ENCODE measurements at places on chromosomes 11 and 22.

- DNase-seq, result no peak
Measured at GRCh38 chr11:103978616-103979595, 57.5 kb upstream of the DDI1 start.

DNA sequence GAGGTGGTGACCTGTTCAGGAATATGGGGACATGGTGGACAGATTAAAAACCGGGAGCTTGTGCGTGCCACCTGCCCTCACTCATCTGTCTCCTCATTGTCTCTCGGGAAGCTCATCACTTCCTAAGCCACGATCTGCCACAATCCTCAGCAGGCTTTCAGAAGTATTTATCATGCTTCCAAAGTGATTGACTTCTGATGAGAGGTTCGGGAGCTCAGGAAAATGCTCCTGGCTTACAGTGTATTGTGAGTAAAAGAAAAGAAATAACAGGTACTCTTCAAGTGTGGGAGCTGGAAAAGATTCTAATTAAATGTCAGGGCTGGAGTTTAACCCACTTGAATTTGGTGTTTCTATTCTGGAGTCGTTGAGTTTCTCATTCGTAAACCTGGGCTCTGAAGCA is 91.9 kb upstream of the DRD2 start:
- no peak for DNase-seq

- no peak for DNase-seq
Measured at GRCh38 chr11:115385226-115385625, 119.0 kb downstream of the CADM1 start.

DNA sequence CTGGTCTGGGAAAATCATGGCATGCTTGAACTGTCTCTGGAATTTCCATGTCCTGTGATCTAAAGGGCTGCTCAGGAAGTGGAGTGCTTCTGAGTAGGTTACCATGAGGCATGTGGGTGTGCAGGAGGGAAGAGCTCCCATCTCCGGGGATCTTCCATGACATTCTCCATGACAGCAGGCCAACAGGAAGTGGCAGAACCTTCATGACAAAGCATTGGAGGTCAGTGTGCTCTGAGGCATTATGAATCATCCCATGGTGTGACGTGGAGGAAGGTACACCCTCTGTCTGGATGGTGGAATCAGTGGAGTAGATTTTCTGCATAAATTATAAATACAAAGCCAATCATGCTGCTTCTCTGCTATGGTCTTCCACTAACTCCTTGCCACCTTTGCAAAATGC is 139.6 kb upstream of the E2F8 start:
- peak; percentile 88 for DNase-seq

GRCh38 chr22:31048570-31048969 is 32.5 kb upstream of the SMTN start:
- no peak for DNase-seq

DNA sequence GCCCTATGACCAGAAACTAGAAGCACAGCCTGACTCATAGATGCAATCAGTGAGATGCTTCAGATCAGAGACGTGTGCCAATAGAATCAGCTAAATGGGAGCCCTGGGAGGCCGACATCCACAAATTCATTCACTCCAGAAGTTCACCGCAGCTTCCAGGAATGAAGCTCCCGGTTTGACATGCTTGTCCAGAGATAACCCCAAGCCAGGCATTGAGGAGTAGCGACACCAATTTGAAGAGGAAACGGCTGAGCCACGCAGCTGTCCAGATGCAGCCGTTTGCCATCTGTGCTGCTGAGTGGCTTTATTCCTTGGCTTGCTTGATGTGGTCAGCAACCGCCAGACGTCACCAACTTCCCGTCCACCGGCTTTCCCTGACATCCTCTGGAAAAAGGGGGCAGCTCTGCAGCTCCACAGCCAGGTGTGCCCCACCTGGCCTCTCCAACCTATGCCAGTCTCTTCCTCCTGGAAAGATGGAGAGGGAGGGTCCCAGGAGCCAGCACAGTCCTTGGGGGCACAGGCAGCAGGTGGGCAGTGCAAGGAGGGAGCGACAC is 123.9 kb upstream of the OPCML start:
- no peak for DNase-seq

- no peak for DNase-seq
Measured at GRCh38 chr22:31583861-31584485, 78.0 kb downstream of the PISD start.

GRCh38 chr11:1150116-1150515 is 7.6 kb upstream of the MUC5AC start:
- DNase-seq, result no peak

DNA sequence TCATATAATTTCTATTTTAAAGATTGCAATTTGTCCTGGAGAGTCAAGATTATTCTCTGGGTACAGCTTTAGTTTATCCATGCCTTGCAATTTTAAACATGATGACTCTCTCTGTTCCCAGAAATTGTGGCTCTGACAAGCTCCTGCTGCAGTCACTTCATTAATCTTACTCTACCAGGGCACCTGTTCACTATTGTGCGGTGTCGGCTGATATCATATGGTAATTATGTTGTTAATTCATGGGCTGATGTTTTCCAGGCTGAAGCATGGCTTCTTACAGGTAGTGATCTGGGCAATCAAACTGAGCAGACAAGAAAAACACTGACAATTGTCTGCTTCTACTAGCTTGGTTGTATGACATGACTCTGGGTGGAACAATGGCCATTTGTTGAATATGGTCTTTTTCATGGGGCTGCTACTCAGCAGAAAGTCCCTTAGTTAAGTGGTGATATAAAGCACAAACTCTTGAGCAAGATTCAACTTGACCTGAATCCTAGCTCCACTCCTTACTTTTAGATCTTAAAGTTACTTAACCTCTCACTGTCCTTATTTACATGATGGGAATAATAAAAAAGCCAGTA is 230.7 kb downstream of the FAT3 start:
- no peak for DNase-seq

GRCh38 chr11:116282481-116282880 is 490.3 kb downstream of the BUD13 start:
- no peak for DNase-seq

DNA sequence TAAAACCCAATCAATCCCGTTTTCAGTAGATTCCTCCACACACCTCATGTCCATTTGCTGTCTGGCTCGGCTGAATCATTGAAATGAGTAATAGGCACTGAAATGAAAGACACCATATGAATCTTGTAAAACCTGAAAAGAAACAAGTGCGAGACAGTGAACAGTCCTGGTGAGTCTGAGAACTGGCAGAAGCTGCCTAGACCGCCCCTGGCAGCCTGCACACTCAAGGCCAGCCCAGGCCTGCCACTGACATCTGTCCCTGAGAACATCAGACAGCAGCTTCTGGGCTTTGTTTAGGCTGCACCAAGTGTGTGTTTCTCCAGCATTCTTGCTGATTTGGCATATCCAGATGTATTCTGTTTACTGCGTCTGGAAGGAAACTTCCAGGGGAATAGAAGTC is 44.8 kb downstream of the ENDOD1 start:
- DNase-seq, result peak; percentile 52

GRCh38 chr11:105282658-105283057 is 143.1 kb upstream of the CARD18 start:
- DNase-seq, result no peak

DNA sequence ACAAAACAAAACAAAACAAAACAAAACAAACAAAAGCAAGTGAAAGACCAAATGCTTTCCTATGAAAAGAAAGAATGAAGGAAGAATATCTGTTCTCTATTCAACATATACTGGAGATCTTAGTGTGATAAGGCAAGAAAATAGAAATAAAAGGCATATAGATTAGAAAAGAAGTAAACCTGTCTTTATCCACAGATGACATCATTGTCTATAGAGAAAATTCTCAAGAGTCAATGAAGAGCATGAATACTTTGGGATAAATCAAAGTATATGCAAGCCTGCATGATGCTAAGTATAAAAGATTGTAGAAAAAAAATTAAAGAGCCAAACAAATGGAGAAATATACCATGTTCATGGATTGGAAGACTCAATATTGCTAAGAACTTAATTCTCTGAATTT is 17.6 kb downstream of the C2CD3 start:
- no peak for DNase-seq

GRCh38 chr11:107804971-107805370 is 53.6 kb downstream of the SLC35F2 start:
- no peak for DNase-seq

DNA sequence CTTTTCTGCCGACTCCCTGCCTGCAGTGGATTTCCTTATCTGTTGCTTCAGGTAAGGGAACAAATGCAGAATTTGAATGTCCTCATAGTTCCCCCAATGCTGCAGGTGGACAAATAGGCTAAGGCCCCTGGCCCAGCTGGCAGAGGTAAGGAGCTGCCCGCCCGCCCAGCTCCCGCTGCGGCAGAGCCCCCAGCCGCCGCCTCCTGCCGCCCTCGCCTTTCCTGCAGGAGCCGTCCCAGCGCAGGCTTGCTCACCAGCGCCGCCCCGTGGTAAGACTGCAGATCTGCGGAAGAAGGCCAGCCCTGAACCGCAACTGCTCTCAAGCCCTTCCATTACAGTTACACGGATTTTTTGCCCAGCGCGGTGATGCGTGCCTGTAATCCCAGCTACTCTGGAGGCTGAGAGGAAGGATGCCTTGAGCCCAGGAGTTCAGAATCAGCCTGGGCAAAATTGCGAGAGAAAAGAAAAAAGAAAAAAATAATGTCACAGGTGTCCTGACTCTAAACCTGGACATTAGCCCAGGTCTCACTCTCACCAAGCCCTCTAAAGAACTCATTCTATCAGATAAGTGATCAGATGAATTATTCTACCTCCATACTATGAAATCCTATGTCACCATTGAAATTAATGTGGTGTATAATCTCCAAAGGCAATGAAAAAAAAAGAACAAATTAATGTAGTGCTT is 51.2 kb upstream of the EMID1 start:
- DNase-seq, result peak; percentile 37

DNA sequence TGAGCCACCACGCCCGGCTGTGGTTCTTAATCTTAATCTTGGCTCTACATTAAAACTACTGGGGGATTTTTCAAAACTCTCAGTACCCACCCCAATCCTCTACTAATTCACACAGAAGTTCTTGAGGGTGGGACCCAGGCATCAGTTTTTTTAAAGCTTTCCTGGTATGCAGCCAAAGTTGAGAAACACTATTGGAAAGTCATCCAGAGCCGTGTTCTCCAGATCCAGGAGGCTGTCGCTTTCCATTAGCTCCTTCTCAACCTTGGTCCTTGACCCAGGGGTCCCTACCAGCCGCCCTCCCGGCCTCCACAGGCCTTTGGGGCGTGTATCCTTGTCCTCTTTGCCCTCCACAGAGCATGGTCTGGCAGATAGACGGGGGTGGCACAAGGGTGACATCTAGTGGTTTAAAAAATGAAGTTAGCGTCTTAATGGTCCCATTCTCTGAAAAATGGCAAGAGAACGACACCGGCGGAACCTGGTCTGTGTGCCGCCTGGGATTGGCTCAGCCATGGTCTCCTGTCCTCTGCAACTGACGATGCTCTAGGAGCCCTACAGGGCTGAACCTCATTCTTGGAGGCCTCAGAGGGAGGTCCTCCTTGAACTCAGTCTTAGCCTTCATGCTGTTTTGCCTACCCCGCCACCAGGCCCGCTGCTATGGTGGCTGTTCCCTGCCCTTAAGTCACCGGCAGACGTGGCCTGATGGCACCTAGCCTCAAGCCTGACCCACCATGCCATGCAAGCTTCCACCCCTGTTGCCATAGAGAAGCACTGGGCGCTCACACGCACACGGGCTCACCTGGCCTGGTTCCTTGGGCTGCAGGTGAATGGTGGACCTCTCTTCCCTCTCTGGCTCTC is 152.0 kb upstream of the SYN3 start:
- DNase-seq, result peak; percentile 55

DNA sequence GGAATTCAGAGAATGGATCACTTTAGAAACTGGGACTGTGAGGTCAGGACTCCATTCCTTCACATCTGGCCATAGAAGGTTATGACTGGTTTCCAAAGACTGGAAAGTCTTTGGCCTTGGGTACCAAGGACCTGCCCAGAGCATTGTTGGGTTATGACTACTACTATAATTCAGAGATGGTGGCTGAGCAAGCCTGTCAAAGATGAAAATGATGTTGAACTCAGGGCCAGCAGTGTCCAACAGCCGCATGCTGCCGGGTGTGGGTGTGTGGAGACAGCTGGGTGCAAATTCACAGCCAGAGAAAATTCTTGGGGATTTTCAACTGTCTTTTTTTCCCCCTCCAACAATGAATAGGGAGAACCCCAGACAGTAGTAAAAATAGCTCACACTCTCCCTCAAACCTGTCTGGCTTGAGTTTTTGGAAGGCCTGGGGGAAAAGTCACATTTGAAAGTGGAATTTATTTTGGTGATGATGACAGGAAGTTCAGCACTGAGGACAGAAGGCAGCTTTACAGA is 166.8 kb upstream of the NCAM1 start:
- no peak for DNase-seq

- peak; percentile 81 for DNase-seq
Measured at GRCh38 chr11:63614136-63614671, at the start of gene PLAAT3. Gene PLAAT3 (minus strand): TSS chr11:63614433. CDS start chr11:63614014, 419 bp downstream.

GRCh38 chr22:28398981-28399380 is 280.7 kb downstream of the TTC28 start:
- no peak for DNase-seq

DNA sequence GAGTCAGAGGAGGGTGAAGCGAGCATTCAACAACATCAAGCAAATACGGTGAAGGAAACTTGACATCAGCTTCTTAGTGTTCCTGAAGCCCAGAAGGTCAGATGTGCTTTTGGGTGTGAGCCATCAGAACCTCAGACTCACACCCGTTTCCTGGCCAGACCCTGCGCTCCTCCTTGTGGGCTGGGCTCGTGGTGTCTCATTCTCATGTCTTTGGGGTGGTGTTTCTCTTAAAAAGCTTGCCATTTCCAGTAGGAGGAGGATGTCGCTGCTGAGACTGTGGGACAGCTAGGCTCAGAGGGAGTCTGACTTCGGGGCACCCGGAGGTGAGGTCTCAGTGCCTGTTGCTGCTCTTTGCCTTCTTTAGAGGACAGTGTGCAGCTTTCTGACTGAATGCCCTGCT is 24.2 kb downstream of the PPFIBP2 start:
- no peak for DNase-seq

DNA sequence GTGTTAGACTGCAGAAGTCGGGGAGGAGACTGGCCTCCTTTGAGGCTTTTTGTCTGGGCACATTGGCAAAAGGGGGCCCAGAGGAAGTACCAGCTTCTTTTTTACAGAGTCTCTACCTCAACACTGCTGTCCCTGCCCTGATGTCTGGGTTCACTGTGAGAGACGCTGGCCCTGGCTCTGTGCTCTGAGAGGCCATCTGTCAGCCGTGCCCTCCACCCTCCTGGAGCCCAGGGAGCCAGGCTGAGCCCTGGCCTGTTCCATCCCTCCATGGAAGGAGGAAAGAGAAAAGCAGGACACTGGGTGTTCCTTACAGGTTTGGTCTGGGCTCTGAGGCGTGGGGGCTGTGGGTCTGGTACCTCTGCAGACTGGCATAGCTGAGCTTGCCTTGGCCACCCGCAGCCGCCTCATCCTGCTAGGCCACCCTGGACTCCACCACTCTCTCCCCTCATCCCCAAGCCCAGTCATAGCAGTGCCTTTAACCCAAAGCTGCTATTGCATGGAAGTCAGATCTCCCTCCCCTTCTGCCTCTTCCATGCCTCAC is 105.5 kb upstream of the PARVA start:
- DNase-seq, result no peak

- no peak for DNase-seq
Measured at GRCh38 chr22:32776802-32777201, 24.7 kb upstream of the TIMP3 start.

GRCh38 chr11:33448461-33449130 is 191.4 kb downstream of the HIPK3 start:
- no peak for DNase-seq

- DNase-seq, result peak; percentile 97
Measured at GRCh38 chr11:34438529-34439507, at the start of gene CAT. Gene CAT (plus strand): TSS chr11:34438934. CDS start chr11:34439014, 80 bp downstream.

GRCh38 chr22:17576470-17576869 is 13.2 kb downstream of the SLC25A18 start:
- DNase-seq, result peak; percentile 39
